ENCODE measurements at places on chromosomes 12 and 14.

GRCh38 chr12:6825398-6826124 is 2.6 kb upstream of the P3H3 start:
- DNase-seq, result no peak

DNA sequence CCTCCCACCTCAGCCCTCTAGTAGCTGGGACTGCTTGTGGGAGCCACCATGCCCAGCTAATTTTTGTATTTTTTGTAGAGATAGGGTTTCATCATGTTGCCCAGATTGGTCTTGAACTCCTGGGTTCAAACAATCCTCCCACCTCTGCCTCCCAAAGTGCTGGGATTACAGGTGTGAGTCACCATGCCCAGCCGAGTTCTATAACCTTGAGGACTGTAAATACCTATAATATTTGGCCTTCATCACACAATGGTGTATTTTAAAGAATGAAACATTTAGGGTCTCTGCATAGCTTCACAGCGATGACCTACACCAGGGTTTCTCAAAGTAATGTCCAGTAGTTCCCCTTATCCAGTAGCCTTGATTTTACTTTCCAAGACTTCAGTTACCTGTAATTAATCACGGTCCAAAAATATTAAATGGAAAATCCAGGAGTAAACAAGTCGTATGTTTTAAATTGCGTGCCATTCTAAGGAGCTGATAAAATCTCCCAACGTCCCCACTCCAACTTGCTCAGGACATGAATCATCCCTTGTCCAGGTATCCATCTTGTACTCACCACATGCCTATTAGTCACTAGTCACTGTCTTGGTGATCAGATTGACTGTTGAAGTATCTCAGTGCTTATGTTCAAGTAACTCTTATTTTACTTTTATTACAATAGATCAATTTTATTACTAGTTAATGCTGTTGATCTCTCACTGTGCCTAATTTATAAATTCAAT is 368.2 kb downstream of the BTG1 start:
- DNase-seq, result no peak

DNA sequence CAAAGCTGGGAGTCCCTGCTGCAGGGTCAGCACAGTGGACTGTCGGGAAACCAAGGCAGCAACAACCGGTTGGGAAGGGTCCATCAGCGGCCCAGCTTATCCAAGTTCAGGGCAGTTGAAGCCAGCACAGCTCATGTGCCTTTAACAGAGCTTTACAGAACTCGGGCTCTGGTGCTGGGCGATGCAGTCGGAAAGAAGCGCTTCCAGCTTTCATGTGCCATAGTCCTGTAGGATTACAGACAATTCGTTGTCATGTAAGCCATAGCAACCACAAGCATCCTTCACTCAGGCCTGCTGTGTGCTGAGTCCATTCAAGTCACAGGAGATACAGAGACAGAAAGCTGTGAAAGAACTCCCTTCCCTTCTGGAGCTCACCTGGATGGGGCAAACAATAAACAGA is 3.5 kb upstream of the FAM181A start:
- no peak for DNase-seq

DNA sequence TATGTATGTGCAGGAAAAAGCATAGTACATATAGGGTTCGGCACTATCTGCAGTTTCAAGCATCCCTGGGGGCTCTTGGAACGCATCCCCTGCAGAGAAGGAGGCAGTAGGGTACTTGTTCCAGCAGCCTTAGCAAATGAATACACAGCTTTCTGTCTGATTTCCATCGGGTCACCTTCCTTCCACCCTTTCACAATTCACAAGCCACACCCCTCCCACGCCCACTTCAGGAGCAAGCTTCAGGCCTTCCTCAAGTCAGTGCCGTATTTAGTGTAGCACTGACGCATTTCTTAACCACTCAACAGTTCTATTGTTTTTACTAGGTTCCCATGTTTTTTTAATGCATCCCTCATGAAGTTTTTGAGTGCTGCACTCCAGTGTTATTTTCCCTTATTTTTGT is 64.2 kb downstream of the CLMN start:
- DNase-seq, result no peak

- no peak for DNase-seq
These were observed 96.0 kb upstream of the PDZRN4 start for GRCh38 chr12:41092115-41092514.

- no peak for DNase-seq
These were observed 56.6 kb downstream of the SUDS3 start for GRCh38 chr12:118432812-118433545.

DNA sequence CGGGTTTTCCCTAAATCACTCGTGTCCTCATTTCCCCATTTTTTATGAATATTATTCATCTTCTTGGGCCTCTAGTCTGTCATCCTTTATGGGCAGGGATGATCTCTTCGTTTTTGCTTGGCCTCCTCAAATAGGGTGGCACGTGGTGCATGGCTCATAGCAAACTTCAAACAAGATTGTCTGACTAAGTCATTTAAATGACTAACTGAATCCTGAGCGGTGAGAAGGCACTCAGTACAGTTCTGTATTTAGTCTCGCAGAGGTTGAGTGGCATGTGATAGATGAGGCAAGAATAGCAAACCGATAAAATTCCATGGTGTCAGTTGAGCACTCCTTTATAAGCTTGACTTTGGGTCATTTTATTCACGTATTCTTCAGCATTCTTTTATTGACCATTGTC is 5.7 kb upstream of the JDP2 start:
- no peak for DNase-seq

DNA sequence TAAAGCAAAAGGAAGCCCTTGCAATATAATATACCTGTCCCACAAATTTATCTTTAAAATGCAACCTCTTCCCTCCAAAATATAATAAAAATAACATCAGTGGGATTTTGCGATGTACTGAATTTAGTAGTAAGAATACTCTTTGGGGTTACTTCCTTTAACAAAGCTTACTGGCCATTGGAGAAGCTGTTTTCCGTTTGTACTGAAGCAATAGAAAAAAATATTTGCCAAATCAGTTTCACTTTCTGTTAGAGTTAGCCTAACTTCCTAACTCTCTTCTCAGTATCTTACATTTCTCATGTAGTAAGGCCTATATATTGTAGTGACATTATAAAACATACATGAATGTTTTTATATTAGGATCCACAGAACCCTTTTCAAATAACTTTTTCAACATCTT is 3.7 kb downstream of the MAX start:
- DNase-seq, result no peak

- DNase-seq, result no peak
These were observed 19.5 kb downstream of the PTGDR start for GRCh38 chr14:52286661-52287649.

- no peak for DNase-seq
These were observed 2.3 kb upstream of the NOP2 start for GRCh38 chr12:6570264-6570887.

DNA sequence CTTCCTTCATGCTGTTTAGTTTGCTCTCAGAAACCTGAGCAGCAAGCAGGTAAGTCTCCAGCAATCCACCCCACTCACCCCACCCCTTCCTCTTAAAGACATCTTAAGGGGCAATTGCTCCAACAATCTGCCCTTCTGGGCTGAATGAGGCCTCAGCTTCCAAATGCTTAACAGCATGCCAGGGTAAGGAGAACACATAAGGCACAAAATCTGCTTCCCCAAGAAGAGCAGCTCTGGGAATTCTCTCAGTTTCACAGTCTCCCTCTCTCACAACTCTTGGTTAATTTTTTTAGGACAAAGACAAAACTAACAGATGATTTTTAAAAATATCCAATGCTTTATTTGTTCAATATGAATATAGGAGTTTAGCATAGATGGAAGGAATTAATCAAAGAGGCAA is 288.9 kb upstream of the CCDC196 start:
- DNase-seq, result no peak

DNA sequence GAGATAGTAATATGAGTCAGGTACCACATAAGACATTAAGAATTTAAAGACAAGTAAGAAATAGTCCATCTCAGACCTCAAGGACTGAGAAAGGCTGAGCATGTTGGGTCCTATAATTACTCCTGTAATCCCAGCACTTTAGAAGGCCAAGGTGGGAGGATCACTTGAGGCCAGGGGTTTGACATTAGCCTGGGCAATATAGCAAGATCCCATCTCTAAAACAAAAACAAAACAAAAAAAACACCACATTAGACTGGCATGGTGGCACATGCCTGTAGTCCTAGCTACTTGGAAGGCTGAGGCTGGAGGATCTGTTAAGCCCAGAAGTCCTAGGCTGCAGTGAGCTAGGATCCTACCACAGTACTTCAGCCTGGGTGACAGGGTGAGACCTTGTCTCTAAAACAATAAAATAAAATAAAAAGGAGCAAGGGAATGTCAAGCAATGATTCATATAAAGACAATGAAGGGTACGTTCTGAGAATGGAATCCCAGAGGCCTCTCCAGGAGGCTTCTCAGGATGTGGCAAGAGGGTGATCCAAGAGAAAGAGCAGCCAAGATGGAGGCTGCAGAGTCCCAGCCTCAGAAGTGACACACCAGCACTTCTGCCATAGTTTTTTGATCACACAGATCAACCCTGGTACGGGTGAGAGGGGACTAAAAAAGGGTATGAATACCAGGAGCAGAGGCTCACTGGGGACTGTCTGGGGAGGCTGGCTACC is 206.4 kb downstream of the CRADD start:
- no peak for DNase-seq
